RWPE1 (cell line): ENCODE measurements at places on chromosomes 11 and 22.

GRCh38 chr11:132367293-132367692, 996.9 kb downstream of the NTM start:
- no peak for DNase-seq

GRCh38 chr11:19701421-19701820, 11.2 kb upstream of the NAV2 start:
- no peak for DNase-seq

DNA sequence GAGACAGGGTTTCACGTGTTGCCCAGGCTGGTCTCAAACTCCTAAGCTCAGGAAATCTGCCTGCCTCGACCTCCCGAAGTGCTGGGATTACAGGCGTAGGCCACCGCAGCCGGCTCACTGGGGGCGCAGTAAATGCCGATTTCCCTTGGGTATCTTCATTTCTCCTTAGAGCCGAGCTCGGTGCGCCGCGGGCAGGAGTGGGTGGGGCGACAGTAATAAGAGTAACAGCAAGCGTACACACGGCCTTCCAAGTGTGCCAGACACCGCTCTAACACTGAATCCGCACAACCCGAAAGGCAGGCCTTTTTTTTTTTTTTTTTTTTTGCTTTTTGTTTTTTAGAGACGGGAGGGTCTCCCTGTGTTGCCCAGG, 500 bp upstream of the ADSL start:
- peak; percentile 18 for DNase-seq

DNA sequence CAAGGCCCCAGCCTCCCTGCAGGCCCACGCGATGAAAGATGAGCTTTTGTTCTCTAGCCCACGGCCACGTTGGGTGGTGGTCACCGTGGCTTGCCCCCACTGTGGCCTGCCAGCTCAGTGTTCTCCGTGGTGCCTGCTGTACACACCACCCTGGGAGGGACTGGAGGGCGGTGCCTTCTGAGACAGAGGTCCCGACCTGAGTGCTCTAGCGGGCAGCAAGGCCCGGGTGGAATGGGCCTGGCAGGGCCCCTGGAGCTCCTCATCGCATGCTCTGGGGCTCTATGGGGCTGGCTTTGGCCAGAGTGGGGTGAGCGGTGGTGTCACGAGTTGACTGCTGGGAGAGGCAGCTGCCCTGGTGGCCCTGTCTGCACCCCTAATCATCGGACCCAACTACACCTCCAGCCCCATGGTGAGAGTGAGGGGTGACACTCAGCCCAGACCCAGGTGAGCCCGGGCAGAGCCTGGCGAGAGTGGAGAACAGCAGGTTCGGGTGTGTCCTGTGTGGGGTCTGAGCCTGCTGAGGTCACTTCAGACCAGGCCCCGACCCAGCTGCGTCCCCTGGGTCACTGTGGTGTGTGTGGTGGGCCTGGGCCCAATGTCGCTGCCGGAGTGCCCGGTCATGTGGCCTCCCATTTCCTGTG, 541.9 kb downstream of the TBC1D22A start:
- no peak for DNase-seq

DNA sequence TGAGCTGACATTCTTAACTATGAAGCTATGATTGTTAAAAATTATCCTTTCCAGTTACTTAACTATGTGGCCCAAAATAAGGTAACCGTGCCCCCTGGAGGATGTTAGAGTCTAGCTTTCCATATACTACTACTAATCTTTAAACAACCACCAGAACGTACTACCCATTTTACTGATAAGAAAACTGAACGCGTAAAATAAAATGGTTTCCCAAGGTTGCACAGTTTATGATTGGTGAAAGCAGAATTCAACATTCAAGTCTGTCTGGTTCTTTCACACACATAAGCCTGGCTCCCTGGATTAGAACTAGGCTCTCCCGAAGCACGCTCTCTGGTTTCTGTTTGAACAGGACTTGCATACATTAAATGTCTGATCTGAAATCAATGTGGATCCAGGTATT, 437.8 kb upstream of the CCDC90B start:
- peak; percentile 23 for DNase-seq

DNA sequence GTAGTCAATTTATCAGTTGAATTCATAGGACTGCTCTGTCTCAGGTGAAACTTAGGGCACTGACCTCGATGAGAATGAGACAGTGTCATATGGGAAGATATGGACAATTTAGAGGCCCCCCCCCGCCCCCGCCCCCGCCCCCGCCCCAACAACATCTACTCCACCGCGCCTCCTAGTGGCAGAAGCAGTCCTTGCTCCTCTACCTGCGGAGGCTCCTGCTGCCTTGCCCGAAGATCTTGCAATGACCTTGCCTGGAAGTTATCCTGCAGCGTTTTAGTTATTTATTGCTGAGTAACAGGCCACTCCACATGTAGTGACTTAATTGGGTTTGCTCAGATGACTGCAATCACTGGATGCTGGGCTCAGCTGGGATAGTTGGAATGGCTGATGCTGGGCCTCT, 15.2 kb downstream of the SERPINH1 start:
- DNase-seq = peak; percentile 52

GRCh38 chr11:65786786-65787636, at the start of gene OVOL1:
TSS of gene OVOL1 (plus strand) at chr11:65787063. CDS start at chr11:65787374, 311 bp downstream.
- DNase-seq = peak; percentile 91

DNA sequence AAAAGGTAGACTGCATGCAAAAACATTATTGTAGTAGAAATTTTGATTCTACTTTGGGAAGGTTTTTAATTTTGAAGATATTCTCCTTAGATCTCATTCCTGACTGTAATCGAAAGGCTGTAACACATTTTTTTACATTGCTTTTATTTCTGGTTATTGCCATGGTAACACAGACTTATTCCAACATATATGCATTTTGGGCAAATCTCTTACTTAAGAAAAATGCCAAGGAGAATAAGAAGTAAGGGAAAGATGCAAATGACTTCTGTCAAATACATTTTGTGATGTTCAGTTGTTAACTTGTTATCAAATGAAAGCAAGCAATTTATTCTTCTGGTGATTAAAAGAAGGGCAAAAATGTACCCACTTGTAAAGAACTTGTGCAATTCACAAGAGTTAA, 267.5 kb downstream of the AASDHPPT start:
- no peak for DNase-seq

GRCh38 chr11:72179804-72180396, 12.0 kb upstream of the FOLR1 start:
- DNase-seq = no peak

- no peak for DNase-seq
These were observed 17.9 kb downstream of the ARHGEF12 start for GRCh38 chr11:120354068-120354467.

DNA sequence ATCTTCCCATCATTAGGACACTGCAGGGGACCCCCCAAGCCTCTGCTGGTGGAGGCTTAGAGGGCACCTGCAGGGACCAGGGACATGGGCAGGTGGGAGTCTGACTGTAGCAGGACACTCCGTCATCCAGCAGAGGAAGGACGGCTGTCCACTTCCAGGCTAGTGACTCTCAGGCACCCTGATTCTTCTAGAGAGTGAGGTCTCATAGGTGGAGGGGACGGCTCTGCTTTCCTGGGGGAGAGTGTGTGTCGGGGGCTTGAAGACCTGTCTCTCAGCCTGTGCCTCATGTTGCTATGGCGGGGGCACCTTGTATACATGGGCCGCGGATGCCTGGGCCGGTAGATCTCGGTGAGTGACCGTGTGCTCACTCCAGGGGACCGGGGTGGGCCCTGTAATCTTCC, 1116.6 kb downstream of the BRD1 start:
- no peak for DNase-seq

GRCh38 chr11:24965748-24966147, 468.9 kb downstream of the LUZP2 start:
- peak; percentile 1 for DNase-seq

DNA sequence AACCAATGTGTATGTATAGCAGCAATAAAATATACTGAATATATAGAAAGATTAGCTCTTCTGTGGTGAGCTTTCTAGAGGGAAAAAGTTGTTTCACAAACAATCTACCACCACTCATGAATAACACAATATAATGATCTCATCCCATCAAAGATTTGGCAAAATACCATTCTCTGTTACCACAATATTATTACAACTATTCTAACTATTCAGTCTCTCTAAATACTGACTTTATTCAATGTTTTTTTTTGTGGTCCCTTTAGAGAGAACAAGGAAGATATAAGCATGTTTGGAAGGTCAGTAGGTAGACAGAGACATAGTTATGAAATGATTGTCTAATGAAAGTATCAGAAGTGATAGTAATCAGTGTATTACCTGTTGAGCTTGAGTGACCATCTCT, 7.8 kb downstream of the CCDC90B start:
- no peak for DNase-seq

GRCh38 chr11:4187055-4187988, 92.7 kb downstream of the RRM1 start:
- DNase-seq = peak; percentile 77

- no peak for DNase-seq
These were observed 9.5 kb downstream of the MUC5AC start for GRCh38 chr11:1167256-1167655.

DNA sequence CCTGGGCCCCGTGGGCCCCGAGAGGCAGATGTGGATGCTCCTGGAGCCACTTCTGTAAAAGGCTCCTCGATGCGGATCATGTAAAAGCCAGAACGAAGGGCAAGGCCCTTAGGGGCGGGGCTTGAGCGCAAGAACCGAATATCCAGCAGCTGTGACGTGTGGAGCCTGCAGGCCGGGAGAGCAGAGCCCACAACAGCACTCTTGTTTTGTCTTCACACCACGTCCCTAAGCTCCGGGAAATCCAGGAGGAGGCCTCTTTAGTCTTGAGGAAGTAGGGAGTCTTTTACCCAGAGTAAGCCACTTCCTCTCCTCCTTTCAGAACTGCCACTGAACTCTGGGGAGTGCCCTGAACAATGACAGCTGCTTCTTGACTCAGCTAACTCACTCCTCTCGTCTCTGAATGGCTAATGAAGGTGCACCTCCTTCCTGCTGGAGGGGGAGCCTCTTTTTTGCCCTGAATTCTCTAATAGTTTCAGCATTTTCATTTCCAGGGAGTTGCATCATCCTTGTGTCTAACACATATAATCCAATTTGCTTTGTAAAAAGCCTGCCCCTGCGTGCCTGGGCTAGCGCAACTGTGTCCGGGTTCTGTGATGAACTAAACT, 12.5 kb downstream of the L3MBTL2 start:
- DNase-seq = peak; percentile 71

DNA sequence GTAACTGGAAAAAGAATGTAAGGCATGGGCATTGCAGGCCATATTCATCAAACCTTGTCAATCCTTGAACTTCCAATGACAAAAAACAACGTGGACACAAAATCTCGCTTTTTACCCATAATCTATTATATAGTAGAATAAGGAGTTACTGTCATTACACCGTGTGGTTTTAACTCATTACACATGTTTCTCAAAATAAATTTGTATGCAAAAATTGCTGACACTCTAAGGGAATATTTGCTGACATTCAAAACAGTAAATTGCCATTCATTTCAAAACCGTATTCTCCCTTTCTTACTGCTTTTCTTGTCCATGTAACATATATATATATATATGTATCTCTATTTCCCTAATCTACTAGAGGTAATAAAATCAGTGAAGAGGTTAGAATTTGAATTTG, 33.4 kb downstream of the CDON start:
- no peak for DNase-seq

- no peak for DNase-seq
These were observed 1221.7 kb downstream of the BRD1 start for GRCh38 chr22:48605856-48606481.

- peak; percentile 91 for DNase-seq
These were observed 8.2 kb upstream of the TBC1D22A start for GRCh38 chr22:46754110-46754799.

GRCh38 chr11:74019860-74020259, 11.0 kb upstream of the UCP3 start:
- DNase-seq = no peak

DNA sequence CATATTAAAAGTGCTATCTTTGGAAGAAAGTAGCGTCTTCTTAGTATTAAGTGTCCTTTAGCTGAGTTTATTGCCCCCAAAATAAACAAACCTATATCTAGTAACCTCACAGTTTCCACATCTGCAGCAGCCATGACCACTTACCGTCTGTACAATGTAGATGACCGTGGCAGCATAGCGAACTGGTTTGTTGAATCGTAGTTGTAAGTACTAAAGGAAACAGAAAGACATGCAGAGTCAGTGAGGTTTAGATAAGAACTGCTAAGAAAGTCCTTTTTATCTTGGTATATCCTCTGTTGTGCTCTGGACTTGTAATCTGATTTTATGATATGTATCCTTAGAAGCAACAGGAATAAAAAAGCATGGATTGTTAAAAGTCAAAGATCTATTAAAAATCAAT, 9.4 kb downstream of the SLC5A12 start:
- DNase-seq = no peak

- no peak for DNase-seq
These were observed 10.8 kb upstream of the ADORA2A start for GRCh38 chr22:24416611-24417010.

GRCh38 chr11:75631086-75631730, 37.6 kb downstream of the MAP6 start:
- no peak for DNase-seq

DNA sequence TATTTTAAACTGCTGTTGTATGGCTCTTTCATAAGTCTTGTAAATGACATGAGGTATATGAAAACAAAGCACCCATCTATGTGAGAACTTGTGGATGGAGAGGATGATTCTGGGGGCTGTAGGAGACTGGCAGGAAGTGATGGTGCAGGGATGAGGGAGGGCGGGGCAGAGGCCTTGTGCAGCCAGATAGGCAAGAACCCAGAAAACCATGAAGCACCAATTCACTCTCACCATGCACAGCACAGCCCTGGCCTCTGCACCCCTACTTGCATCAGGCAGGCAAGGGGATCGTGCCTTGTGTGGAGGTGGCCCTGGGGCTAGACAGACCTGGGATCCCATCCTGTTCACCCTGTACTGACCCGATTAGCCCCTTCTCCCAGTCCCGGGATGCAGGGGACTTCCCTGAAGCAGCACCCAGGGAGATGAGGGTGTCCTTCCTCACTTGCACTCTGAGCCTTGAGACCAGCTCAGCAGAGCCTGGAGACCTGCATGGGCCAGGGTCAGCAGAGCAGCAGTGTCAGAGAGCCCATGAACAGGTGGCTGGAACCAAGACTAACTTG, 85.5 kb downstream of the MORC2 start:
- no peak for DNase-seq

DNA sequence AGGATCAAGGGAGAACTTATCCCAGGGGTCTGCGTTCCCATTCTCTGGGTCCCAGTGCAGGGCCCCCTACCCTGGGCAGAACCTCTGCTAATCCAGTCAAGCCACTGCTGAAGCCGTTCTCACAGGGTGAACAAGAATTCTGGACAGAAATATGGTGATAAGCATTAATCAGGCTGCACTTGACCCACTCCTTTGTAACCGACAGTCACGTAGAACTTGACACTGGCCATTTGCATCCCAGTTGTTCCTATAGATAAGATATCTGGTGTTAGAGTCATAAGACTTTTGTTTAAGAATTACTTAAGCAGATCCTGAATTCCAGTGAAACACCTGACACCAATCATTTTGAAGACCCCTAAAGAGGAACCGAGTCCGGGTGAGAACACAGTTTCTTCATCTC, 107.5 kb upstream of the THY1 start:
- no peak for DNase-seq

GRCh38 chr11:2085251-2086066, 53.7 kb downstream of the IGF2 start:
- DNase-seq = no peak

DNA sequence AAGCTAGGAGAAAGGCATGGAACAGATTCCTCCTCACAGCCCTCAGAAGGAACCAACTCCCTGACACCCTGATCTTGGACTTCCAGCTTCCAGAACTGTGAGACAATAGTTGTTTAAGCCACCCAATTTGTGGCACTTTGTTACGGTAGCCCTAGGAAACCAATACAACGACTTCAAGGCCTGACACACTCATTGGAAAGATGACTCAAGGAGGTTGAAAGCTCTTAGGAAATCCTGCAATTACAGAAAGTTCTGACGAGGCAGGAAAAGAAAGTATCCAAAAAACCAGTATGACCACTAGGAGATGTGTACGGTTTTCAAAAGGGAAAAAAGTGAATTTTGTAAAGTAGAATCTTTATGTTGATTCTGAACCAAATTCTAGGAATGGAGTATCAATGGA, 161.4 kb downstream of the SWAP70 start:
- peak; percentile 28 for DNase-seq
